Activated naive CD4-positive, alpha-beta T cell treated with anti-CD3 and anti-CD28 coated beads for 36 hours (primary cell): ENCODE measurements at places on chromosomes 11 and 22. TPM values are rescaled to one million over a fixed set of nuclear protein-coding genes. Genes with fewer than 3 reads are reported as not detected.

DNA sequence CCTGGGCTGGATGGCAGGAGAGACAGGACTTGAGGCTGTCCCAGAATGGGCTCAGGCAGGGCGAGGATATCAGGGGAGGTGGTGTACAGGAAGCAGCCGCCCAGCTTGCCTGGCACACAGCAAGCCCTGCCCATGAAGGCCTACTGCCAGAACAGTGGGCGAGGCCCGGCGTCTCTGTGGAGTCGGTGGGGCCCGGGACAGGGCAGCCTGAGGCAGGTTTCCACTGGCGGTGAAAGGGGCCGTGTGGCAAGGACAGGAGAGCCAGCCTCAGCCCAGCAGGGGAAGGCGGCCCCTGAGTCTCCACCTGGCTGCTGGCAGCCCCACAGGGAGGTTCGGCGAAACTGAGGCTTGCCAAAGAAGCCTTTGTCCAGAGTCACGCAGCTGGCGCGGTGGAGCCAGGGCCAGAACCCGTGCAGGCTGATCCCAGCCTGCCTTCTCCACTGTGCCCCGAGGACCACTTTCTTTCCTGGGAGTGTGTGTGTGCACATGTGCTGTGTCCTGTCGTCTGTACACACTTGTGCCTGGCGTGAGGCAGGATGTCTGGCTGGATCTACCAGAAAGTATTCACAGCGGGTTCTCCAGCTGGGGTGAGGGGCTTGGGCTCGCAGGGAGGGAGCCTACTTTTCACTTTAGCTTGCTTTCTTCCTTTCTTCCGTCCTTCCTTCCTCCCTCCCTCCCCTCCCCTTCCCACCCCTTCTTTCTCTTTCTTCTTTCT, 1.2 kb downstream of the TSPO start:
- peaks cover 27% of the 10 kb centered on the region for H3K4me1 ChIP-seq
- peak; percentile 70 for DNase-seq
- H3K27me3 ChIP-seq, result no peaks in the 10 kb centered on the region
- H3K27ac ChIP-seq, result peak overlapping the region; percentile 51
- peaks cover 1% of the 10 kb centered on the region for H3K36me3 ChIP-seq

DNA sequence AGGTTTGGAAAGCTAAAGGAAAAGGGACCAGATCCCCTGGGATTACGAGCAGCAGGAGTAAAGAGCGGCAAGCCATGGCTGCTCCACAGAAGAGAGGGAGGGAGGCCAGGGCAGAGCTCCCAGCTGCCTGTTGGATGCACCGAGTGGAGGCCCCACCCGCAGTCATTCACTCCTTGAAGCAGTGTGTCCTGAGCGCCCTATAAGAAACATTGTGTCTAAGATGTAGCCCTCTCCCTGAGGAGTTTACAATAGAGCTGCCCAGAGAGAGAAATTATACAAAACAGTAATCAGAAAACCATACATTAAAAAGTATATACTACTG, 54.7 kb upstream of the CSNK2A3 start:
- no peak overlapping the region for H3K27ac ChIP-seq
- no peak for DNase-seq
- peaks cover 13% of the 10 kb centered on the region for H3K27me3 ChIP-seq

DNA sequence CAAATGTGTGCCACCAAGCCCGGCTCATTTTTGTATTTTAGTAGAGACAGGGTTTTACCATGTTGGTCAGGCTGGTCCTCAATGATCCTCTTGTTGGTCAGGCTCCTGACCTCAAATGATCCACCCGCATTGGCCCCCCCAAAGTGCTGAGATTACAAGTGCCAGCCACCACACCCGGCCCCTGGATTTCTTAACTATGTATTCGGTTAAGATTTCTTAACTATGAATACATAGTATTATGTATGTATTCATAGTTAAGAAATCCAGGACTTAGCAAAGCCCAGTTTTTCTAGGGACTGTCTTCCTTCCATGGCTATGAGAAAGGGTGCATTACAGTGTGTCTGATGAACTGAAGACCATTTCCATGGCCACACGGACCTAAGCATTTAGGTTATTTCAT, 1.7 kb downstream of the C11orf91 start:
- no peak for DNase-seq
- H3K4me3 ChIP-seq, result no peak overlapping the region
- H3K27me3 ChIP-seq, result peaks cover 8% of the 10 kb centered on the region

GRCh38 chr11:129247135-129247534, 55.0 kb upstream of the ARHGAP32 start:
- H3K4me3 ChIP-seq, result no peak overlapping the region
- H3K27me3 ChIP-seq, result no peaks in the 10 kb centered on the region
- DNase-seq, result no peak

DNA sequence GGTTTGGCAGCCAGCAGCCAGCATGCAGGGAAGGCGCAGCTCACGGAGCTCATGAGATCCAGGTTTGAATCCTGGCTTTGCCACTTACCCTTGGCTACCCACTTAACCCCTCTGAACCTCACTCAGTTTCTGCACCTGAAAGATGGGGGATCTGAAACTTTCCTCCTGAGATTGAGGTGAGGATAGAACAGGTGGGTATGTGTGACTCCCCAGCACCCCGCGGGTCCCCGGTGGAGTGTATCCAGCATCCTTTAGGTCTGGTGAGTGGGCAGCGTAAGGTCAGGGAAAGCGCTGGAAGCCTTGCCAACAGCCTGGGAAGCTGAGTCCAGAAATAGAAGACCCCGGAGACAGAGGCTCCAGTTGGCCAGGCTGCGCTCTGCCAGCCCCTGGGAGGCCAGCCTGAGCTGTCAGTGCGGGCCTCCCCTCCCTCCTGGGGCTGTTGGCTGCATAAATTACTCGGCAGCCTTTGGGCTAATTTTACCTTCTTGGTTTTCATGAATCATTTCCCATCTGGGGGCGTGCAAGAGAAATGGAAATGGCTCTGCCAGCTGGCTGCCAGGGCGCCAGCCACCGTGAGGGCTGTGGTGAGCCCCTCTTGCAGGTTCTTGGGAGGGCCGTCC, 17.6 kb downstream of the PRDM11 start:
- H3K27me3 ChIP-seq, result no peaks in the 10 kb centered on the region
- DNase-seq, result peak; percentile 43
- no peak overlapping the region for H3K27ac ChIP-seq
- peaks cover 7% of the 10 kb centered on the region for H3K4me1 ChIP-seq

DNA sequence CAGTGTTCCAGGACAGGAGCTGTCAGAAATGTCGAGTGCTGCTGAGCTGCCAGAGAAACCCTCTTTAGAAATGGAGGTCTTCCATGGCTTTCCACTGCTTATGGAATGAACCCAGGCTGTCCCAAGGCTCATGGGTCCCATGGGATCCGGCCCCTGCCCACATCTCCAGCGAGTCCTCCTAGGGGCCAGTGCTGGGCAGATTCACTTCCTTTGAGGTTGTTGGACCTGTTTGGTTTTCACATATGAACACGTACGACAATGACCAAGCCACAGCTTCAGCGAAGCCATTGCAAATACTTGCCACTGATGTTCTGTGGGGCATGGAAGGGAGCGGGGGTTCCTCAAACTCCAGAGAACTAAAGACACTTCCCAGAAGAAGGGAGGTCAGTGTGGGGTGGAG, 483.3 kb downstream of the TBC1D22A start:
- no peak overlapping the region for H3K4me3 ChIP-seq
- peaks cover 14% of the 10 kb centered on the region for H3K27me3 ChIP-seq
- no peaks in the 10 kb centered on the region for H3K36me3 ChIP-seq
- no peaks in the 10 kb centered on the region for H3K4me1 ChIP-seq
- no peak overlapping the region for H3K27ac ChIP-seq

GRCh38 chr22:35625763-35626432, 8.8 kb upstream of the MB start:
- H3K36me3 ChIP-seq, result no peaks in the 10 kb centered on the region
- H3K27ac ChIP-seq, result no peak overlapping the region
- H3K4me3 ChIP-seq, result no peak overlapping the region
- no peaks in the 10 kb centered on the region for H3K27me3 ChIP-seq
- peaks cover 16% of the 10 kb centered on the region for H3K4me1 ChIP-seq

DNA sequence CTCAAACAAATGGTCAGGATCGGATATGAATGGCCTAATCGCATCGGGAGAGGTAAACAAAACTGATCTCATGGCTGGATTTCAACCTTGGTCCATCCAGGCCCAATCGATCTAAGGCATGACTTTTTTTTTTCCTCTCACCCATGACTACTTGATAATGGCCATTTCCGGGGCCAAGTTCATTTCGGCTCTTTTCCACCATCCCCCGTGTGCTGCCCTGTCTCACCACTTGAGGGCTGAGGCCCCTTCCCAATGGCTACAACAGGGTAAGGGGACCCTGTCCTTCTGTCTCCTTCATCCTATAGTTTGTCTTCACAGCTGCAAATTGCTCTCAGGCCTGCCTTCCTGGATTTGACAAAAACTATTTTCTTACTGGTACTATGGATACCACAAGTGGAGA, 26.7 kb downstream of the GRAP2 start:
- DNase-seq, result peak; percentile 69
- no peak overlapping the region for H3K4me3 ChIP-seq
- peaks cover 33% of the 10 kb centered on the region for H3K4me1 ChIP-seq
- H3K36me3 ChIP-seq, result peaks cover 2% of the 10 kb centered on the region

DNA sequence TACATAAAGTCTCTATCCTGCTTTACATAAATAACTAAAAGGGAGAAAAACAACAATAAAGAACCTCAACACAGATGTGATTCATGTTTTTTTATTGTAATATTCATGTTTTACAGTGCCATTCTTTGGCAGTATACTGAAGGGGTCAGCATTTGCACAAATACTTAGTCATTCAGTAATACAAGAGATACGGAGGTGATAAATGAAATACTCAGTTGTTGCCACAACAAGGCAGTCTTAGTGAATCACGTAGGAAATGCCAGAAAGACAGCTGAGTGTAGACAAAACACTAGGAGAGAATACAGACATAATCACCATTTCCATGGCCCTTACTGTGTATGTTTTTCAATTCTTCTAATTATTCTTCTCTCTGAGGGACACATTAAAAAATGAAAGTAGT, 910.4 kb downstream of the METTL15 start:
- no peak overlapping the region for H3K4me3 ChIP-seq
- H3K36me3 ChIP-seq, result no peaks in the 10 kb centered on the region
- DNase-seq, result no peak
- H3K27me3 ChIP-seq, result no peaks in the 10 kb centered on the region
- no peaks in the 10 kb centered on the region for H3K4me1 ChIP-seq
- no peak overlapping the region for H3K27ac ChIP-seq

GRCh38 chr11:125846188-125846587, 13.1 kb downstream of the PATE4 start:
- H3K36me3 ChIP-seq, result peaks cover 14% of the 10 kb centered on the region
- no peak overlapping the region for H3K27ac ChIP-seq
- DNase-seq, result no peak
- H3K27me3 ChIP-seq, result peaks cover 14% of the 10 kb centered on the region

GRCh38 chr11:44728491-44728910, 1.7 kb downstream of the TSPAN18 start:
- peak overlapping the region; percentile 82 for H3K4me3 ChIP-seq
- H3K36me3 ChIP-seq, result no peaks in the 10 kb centered on the region

DNA sequence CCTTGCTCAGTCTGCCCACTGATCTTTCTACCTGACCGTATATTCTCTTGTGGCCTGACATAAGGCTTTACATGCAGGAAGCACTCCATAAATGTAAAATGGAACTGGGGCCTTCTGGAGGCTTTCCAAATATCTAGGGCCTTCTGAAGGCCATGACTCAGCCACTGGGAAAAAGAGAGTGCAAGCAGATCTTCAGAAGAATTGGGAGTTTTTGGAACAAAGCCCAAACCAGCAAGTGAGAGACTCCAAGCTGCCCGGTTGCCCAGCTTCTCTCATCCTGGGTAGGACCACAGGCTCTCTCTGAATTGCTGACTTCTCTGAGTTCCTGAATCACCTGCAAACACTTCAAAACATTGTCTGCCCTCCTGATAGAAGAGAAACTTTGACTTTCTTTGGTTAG, 107.9 kb upstream of the BMAL1 start:
- DNase-seq, result no peak
- no peaks in the 10 kb centered on the region for H3K27me3 ChIP-seq
- H3K27ac ChIP-seq, result no peak overlapping the region

DNA sequence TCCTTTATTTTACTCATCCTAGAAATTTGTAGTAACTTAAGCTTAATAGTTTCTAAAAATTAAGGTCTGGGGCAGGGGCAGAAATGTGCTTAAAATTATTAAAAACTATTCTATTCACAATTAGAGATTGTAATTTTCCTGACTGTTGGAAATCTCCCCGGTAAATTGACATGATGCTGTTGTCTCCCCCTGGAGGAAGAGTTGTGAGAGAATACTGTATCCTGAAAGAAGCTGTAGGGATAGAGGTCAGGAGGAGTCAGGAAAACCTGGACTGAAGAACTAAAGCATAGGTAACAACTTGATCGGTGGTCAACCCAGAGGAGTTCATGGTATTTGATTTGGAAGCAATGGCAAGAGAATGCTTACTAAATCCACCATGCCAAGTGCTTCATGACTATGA, 16.2 kb upstream of the ESAM start:
- DNase-seq, result no peak
- H3K4me1 ChIP-seq, result peaks cover 21% of the 10 kb centered on the region
- H3K27ac ChIP-seq, result no peak overlapping the region
- no peaks in the 10 kb centered on the region for H3K27me3 ChIP-seq
- no peak overlapping the region for H3K4me3 ChIP-seq

- no peak overlapping the region for H3K4me3 ChIP-seq
- DNase-seq, result no peak
- no peaks in the 10 kb centered on the region for H3K4me1 ChIP-seq
- no peak overlapping the region for H3K27ac ChIP-seq
- no peaks in the 10 kb centered on the region for H3K36me3 ChIP-seq
- peaks cover 8% of the 10 kb centered on the region for H3K27me3 ChIP-seq
Measured at GRCh38 chr11:58046231-58046630, 15.5 kb downstream of the OR6Q1 start.

DNA sequence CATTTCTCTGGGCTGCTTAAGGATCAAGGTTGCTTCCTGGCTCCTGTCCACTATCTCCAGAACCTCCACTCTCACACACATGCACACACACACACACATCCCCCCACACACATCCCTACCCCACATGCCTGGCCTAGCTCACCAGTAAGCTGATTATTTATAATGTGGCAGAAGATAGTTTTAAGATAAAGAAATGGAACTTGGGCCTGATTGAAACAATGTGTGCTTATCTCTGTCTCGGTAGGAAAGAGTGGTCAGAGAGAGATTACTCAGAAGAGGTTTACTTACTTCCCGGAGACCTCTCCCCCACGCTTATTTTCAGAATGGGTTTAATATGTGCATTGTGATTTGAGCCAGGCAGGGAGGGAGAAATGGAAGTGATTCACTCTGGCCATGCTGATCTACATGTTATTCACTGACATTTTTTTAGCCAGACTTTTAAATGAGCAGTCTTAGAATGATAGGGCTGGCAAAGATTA, 422.4 kb downstream of the TENM4 start:
- H3K36me3 ChIP-seq, result no peaks in the 10 kb centered on the region
- H3K4me3 ChIP-seq, result no peak overlapping the region
- no peak overlapping the region for H3K27ac ChIP-seq
- H3K27me3 ChIP-seq, result peaks cover 10% of the 10 kb centered on the region
- no peaks in the 10 kb centered on the region for H3K4me1 ChIP-seq

- H3K4me1 ChIP-seq, result peaks cover 10% of the 10 kb centered on the region
- DNase-seq, result no peak
- no peak overlapping the region for H3K27ac ChIP-seq
- peaks cover 7% of the 10 kb centered on the region for H3K36me3 ChIP-seq
- no peak overlapping the region for H3K4me3 ChIP-seq
- no peaks in the 10 kb centered on the region for H3K27me3 ChIP-seq
Measured at GRCh38 chr11:75850787-75851186, 35.8 kb downstream of the UVRAG start.

The HBE1 gene
- total RNA-seq, result not detected

The JHY gene
- 0.89 TPM for total RNA-seq

The CPT1B gene
- total RNA-seq, result 37.3 TPM

The MOGAT2 gene
- not detected for total RNA-seq

The JAML gene
- total RNA-seq, result 71.4 TPM

The ARL2 gene
- total RNA-seq, result 135 TPM

The IL10RA gene
- total RNA-seq, result 11.3 TPM

The CNTF gene
- 1.1 TPM for total RNA-seq

The KCTD21 gene
- total RNA-seq, result 10.1 TPM

The PDGFB gene
- 3.9 TPM for total RNA-seq
